ENCODE measurements at places on chromosomes 3 and 15.

- no peak for DNase-seq
Observed at GRCh38 chr3:153952091-153952490, 169.1 kb upstream of the ARHGEF26 start.

- no peak for DNase-seq
Observed at GRCh38 chr15:73328981-73329380, 39.8 kb downstream of the HCN4 start.

DNA sequence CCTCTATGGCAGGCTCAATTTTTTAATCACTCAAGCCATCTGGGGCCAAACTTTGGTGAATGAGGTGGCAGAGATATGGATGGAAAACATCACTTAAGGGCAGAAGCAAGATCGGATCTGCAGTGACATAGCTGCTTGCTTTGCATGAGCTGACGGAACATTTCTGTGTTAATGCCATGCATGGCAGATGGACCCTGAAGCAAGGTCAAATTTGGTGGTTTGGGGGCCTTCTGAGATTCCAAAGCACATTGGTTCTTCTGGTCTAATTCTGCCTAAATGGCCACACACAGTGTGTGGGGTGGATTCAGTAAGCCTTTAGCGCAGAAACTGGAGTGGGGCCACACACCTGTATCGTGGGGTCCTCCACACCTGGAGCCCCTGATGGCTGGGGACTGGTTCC lies 38.3 kb upstream of the BCL2L10 start:
- DNase-seq = no peak

DNA sequence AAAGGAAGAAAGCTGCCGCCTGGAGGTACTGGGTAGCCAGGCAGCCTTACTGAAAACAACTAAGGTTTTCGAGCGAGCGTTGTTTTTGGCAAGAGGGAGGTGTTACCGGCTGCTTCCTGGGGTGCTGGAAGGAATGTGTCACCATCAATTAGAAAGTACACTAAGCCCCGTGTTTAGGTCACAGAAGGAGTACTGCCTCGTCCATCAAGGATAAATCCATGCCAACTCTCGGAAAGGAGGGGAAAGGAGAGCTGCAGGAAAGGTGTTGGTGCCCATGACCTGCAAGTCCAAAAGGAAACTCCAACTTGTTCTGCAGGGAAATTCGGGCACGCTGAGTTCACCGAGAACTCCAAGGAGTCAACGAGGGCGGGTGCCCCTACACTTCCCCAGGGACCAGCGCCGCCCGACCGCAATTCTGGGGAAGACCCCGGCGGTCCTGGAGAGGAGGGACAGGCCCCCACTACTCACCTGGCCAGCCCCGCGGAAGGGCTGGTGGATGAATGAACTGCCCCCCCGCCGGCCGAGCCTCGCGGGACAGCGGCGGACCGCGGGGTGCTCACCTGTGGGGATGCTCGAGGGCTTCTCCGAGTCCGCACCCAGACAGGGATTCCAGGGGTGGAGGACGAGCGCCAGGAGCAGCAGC lies 542 bp downstream of the PLOD2 start:
- DNase-seq = peak; percentile 79

DNA sequence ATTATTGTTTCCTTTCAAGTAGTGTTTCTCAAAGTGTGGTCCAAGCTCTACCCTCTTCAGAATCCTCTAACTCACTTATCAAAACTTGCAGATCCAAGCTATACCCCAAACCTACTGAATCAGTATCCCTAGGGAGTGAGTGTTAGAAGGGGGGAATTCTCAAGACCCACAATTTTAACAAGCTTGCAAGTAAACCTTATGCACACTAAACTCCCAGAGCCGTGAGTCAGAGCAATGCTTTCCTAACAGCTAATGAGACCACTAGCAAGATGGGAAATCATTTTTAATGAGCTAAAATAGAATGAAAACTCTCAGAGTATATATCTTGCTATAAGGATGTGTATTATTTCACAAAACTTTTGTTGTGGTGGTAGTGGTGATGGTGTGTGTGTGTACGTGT lies 41.1 kb upstream of the SRGAP3 start:
- no peak for DNase-seq

GRCh38 chr3:183449391-183449790 lies 21.0 kb upstream of the MCF2L2 start:
- DNase-seq = peak; percentile 65

DNA sequence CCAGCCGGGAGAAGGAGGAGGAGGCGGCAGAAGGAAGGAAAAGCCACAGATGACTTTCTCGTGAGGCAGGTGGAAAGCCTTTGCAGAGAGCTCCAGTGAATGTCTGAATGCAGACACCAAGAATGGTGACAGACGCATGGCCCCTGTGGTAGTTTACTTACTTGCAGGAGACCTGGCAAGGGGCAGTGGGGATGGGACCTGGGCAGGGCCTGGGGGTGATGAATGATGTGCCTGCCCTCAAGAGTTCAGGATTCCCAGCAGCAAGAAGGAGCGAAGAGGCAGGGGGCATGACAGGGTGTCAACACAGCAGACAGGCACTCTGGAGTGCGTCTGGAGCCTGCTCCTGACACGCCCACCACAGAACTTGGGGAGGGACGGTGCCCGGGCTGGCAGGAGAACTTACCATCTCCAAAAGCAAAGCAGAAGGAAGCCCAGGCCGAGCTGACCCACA lies 260.5 kb upstream of the LYSMD4 start:
- no peak for DNase-seq

- peak; percentile 25 for DNase-seq
Observed at GRCh38 chr3:120039642-120040610, 54.3 kb downstream of the GSK3B start.

GRCh38 chr3:120683213-120683612 lies 1.2 kb upstream of the HGD start:
- DNase-seq = no peak

DNA sequence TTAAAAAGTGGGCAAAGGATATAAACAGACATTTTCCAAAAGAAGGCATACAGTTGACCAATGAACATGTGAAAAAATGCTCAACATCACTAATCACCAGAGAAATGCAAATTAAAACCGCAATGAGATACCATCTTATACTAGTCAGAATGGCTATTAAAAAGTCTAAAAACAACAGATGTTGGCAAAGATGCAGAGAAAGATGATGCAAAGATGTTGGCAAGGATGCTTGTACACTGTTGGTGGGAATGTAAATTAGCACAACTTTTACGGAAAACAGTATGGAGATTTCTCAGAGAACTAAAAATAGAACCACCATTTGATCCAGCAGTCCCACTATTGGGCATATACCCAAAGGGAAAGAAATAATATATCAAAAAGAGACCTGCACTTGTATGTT lies 53.5 kb downstream of the TLNRD1 start:
- no peak for DNase-seq

DNA sequence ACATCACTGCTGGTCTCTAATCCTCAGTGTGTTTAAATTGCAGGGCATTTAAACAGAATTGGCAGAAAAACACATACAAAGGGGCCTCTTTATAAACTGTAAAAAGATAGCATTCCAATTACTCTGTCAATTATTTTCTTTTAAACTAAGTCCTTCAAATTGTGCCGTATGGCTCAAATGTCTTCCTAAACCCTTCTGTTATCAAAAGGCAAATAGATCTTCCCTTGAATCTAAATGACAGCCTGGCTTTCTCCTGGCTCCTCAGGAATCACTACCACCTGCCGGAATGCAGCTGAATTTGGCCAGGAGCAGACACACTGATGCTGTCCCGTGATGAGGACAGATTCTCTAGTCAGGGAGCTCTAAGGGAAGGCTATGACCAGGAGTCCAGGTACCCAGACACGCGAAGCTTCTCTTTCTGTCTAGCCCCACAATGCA lies 85.6 kb downstream of the IGF2BP2 start:
- no peak for DNase-seq

DNA sequence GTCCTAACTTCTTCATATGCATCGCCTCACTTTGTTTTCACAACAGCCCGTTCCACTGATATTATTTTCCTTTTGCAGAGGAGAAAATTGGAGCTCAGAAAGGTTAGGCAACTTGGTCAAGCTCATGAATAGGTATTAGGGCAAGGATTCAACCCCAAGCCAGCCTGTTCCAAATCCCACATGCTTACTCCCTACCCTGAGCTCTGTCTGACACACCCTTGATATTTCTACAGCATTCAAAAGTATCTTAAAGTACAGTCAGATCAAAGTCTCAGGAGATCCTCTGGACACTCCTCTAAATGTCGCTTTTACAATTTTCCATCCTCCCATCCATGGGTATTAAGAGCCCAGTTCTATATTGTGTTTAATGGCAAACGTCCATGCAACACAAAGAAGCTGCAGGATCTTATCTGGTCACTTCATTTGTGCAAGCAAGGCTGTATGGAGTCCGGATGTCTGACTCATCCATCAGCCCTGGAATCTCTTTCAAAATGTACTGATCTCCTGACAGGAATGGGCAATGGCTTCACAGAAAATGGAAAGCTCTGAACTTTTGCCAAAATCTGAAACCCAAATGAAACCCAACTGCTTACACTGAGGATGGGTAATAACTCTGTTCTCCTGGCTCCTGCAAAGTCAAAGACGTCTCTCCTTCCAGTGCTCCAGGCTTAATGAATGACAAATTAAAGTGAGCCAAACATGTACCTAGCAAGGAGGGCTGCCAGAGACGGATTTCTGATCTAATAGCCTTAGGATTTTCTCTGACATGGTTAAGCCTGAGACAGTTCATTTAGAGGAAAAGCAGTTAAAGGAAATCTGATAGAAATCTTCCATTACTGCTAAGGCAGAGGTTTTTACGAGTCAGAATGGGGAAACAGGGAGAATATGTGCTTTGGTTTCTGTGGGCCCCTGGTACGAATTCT lies 230.9 kb upstream of the RORA start:
- no peak for DNase-seq

GRCh38 chr3:9503283-9503682 lies 50.3 kb downstream of the LHFPL4 start:
- peak; percentile 82 for DNase-seq

DNA sequence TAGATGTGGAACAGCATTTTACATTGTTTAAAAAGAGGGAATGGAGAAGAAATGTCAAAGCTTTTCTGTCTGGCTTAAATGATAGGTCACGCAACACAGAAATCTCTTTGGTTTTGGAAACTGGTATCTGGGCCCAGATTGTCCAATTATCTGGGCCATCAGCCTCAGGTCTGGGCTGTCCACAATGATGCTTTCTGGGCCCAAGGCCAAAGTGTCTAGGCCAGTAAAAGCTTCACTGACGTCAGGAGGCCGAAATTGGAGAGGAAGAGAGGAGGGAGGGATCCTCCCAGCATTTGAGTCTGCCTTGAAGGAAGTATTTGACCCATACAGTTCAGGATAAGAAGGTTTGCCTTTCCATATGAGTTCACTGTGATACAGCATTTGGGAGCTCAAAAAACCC lies 60.7 kb upstream of the ALDH1A3 start:
- no peak for DNase-seq

DNA sequence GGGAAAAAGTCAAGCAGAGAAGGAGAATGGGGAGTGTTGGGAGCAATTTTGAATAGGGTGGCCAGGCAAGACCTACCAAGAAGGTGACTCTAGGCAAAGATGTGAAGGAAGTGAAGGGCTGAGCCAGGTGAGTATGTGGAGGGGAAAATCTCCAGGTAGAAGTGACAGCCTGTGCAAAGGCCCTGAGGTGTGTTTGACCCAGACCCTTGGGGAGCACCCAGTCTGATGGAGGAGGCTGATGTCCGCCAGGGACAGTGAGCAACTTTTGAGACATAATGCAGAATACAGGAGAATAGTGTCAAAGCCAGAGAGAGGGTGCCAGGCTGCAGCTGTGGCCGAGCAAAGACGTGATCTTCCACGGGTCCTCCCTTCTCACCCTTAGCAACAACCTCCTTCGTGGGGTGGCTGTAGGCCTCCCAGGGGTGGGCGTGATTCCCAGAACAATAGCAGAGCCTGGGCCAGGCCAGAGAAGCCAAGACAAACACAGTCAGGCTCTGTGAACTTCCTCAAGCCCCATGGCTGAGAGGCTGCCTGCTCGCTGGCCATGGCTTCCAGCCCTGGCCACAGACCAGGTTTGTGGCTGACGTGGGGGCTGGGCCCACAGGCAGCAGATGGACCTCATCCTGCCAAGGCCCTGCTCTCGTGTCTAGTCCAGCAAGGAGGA lies 58.1 kb downstream of the SLC6A6 start:
- no peak for DNase-seq

- DNase-seq = no peak
Observed at GRCh38 chr15:99963096-99963825, 230.0 kb upstream of the LYSMD4 start.

- no peak for DNase-seq
Observed at GRCh38 chr15:88920186-88920891, 7.2 kb upstream of the MFGE8 start.

DNA sequence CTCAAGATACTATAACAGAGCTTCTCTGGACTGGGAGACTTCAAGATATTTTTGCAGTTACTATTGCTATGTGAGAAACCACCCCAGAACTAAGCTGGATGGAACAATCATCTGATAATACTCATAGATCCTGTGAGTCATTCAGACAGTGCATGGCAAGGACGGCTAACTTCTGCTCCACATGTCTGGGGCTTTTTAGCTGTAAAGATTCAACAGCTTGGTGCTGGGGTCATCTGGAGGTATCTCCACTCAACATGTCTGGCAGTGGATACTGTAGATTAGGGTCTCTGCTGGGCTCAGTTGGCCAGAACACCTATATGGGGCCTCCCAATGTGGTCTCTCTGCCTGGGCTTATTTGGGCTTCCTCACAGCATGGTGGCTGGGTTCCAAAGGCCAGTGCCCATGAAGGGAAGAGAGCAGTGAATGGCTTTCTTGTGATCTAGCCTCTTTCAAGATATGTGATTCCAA lies 117.3 kb upstream of the SLC7A14 start:
- DNase-seq = peak; percentile 35

- no peak for DNase-seq
Observed at GRCh38 chr15:77544162-77544561, 88.5 kb downstream of the LINGO1 start.

DNA sequence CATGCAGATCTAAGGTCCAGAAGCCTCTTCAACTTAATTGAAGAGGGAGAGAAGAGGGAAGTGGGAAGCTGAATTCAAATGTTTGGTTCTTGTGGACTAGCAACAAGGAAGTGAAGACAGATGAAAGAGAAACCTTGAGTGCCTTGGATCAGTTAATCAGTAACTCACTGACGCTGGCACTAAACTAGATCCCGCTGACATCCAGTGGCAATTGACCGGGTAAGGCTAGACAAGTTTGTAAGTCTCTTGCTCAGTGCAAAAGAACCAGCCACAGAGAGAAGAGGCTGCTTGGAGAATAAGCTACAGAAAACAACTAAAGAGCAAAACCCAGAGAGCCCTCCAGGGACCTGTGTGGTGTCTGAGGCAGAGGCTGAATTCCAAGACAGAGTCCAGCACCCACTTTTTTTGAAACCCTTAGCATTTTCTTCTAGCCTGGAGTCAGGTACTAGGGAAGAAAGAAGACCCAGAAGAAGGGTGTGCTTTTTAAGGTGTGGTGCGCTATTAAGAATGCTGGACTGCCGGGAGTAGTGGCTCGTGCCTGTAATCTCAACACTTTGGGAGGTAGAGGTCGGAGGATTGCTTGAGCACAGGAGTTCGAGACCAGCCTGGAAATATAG lies 6.9 kb downstream of the PLCH1 start:
- peak; percentile 42 for DNase-seq

GRCh38 chr3:36991923-36992805 lies 767 bp downstream of the EPM2AIP1 start:
- DNase-seq = peak; percentile 66

GRCh38 chr3:185631508-185632206 lies 45.6 kb downstream of the SENP2 start:
- DNase-seq = no peak

GRCh38 chr15:25655207-25655948 lies 207.7 kb downstream of the ATP10A start:
- DNase-seq = no peak

All from hematopoietic multipotent progenitor cell treated with erythropoietin and hydrocortisone succinate and interleukin-3 and kit ligand, for 4 days (in vitro differentiated cells).